Activated CD4-positive, alpha-beta T cell treated with anti-CD3 and anti-CD28 coated beads for 36 hours (primary cell): ENCODE measurements at places on chromosomes 2 and 18.
A peak's percentile ranks its signal among the peaks of the same experiment; 100 is the strongest.

DNA sequence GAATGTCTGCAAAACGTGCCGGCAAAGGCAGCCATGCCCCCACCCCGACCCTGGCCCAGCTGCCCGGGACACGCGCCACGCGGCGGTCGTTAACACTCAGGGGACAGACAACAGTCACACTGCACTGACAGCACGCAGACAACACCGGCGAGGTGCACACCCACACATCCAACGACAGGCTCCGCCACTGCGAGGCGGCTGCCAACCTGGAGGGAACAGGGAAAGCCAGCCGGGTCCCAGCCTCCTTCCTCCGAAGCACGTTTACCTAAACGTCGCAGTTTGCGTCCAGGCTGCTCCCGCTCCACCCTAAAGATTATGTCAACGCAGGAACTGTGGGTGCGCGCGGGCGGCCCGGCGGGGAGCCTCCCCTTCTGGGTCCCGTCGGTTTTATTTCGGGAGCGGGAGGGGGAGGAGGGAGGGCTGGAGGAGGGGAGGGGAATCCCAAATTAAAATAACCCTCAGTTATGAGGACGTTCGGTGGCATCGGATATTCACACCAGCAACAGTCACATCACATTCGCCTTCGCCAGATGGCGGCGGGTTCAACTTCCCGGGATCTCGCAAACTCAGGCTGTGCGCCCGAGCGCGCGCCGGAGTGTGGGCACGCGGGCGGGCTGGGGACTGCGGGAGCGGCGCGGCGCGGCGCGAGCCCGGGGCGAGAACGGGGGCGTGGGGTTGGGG, 644 bp downstream of the PTGR3 start:
- peak; percentile 74 for DNase-seq

GRCh38 chr2:9693196-9693491, 62.3 kb upstream of the YWHAQ start:
- DNase-seq = peak; percentile 52

GRCh38 chr18:49250816-49251388, 209.5 kb downstream of the DYM start:
- peak; percentile 35 for DNase-seq

GRCh38 chr2:72576459-72576858, 249.4 kb downstream of the EXOC6B start:
- no peak for DNase-seq

DNA sequence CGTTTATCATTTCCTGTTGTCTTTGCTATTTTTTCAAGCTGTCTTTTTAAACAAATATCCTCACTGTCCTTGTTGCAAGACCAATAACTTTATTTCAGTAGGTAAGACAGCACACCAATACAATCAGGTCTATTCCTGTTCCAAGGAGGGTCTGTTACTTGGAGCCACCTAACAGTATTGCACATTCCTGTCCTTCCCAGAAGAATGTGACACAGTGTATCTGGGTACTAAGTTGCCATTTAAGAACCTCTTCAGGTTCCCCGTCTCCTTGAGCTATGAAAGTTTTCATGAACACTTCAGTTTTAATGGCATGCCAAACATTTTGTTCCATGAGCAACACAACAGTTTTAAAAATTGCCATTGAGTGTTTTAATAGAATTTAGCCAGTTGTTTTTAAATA, 138.9 kb upstream of the CAVIN2 start:
- no peak for DNase-seq

DNA sequence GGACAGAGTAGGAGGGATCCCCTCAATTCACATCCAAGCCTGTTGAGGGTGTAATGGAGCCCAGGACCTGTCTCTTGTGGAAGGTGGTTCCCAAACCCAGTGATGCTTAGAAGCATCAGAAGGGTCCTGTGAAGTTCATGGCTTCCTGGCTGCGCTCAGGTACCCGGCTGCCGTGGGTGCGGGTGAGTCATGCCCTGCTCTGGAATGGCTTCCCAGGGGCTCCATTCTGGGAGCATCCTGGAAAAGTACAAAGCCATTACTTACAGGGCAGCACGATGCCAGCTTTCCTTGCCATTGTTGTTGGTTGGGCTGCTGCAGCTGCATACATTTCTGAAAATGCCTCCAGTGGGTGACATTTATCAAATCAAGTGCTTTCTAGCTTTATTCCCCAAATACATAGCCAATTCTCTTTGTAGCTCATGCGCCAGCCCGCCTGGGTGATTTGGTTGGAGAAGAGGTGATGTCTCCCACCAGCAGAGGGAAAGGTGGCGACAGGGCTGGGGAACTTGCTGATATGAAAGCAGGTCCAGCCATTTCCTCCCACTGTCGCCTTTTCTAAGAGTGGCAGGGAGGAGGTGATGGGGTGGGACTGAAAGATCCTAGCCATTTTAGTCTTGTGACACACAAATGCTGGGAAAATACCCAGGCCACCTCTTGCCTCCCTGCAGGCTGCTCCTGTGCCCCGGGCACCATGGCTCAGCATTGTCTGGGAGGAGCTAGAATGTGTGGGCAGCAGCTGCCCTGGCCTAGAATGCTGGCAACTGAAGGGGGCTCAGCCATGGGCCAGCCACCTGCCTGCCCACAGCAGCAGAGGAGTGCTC, 65.9 kb upstream of the HPCAL1 start:
- no peak for DNase-seq

DNA sequence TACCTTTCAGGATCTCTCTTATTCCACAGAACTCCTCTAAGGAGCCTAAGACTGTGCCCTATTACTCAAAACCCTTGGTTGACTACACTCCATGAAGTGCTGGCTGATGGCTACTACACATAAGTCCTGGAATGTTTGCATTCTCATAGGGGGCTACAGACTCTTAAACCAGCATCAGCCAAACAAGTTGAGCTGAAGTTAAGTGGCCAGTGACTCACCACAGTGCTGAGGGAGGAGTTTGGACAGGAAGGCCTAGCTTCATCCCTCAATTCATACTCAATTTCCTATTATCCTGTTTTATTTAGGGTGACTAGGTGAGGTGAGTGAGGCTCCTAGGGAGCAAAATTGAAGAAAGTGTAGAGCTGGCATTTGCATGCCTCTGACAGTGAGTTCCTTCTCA, 246.7 kb downstream of the SMAD2 start:
- no peak for DNase-seq

DNA sequence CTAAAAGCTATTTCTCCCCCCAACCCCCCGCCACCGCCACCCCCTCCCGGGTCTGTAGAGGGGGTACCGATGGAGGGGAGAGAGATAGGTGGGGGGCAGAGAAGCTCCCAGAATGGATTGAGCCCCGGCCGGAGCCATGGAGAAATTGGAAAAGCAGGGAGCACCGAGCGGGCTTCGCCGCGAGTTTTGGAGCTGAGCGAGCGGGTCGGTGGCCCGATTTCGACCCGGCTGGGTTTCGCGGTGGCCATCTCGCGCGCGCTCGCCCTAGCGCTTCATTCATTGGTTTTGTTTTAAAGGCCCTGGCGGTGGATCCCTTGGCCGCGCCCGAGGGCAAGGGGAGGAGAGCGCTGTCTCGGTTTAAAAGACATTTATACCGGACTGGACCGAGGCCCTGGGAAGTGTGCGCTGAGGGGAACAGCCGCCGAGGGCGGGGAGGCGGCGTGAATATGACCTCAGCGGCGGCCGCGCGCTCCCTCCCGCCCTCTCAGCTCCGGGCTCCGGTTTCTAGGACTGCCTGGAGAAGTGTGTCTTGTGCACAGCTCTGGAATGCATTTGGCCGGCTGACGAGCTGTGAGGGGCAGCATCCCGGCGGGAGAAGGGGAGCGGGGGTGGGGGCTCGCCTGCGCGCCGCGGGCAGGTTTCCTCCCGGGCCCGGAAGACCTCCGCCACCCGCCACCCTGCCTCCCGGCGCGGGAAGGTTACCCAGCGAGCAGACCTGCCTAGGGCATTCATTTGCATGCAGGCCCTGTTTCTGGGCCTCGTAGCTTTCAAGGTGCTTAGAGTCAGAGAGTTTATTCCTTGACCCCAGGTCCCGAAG, 1.7 kb upstream of the SMAD7 start:
- DNase-seq = peak; percentile 65

DNA sequence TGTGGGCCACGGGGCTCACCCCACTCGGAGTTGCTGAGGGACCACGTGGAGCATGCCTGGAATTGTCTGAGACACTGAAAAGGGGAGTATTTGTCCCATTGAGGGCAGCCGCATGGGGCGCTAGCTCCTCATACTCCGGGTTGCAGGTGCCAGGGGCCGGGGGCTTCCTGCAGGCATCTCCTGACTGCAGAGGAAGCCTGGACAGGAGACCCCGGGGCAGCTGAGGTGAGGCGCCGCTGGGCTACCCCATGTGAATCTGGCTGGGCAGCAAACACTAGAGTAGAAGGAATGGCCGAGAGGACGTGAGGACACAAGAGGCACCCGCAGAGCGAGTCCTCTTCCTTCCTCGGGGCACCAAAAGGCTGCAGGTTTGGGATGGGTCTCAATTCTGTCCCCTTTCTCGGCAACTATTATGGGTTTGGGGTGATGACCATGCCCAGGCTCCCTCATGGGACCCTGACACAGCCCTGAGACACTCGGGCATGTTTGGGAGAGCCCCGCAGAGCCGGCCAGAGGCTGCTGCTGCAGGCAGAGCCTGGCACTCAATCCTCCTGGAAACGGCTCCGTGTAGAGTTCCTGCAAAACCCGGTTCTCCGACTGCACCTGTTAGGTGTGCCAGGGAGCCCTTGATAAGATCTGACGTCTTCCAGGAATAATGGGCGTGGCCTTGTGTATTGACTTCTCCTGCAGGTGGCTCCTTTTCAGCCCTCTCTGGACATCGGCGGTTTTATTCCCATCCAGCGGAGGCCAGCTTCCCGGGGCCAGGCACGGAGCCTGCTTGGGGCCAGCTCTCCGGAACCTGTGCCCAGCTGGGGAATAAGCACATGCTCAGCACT, 77.0 kb downstream of the CTIF start:
- DNase-seq = no peak

DNA sequence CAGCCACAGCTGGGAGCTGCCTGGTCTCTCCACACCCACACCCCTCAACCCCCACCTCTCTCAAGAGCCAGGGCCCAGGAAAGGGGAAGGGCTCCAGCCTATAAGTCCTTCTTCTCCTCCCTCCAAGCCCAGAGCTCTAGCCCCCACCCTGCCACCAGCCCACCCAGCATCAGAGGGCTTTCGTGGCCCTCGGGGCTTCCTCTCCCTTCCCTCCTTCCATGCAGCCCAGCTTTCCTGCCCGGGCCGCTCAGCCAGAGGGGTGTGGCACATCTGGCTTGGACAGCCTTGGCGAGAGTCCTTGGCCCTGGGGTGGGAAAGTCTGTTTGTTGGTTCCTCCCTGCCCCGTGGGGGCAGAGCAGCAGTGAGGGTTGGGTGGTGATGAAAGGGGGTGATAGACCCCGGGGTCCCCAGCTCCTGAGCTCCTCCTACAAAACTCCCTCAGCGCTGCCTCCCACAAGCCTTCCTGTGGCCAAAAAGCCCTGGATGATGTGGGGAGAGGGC, 7.0 kb downstream of the TNS1 start:
- no peak for DNase-seq

- DNase-seq = no peak
Measured at GRCh38 chr2:201824212-201824611, 17.9 kb downstream of the CDK15 start.

DNA sequence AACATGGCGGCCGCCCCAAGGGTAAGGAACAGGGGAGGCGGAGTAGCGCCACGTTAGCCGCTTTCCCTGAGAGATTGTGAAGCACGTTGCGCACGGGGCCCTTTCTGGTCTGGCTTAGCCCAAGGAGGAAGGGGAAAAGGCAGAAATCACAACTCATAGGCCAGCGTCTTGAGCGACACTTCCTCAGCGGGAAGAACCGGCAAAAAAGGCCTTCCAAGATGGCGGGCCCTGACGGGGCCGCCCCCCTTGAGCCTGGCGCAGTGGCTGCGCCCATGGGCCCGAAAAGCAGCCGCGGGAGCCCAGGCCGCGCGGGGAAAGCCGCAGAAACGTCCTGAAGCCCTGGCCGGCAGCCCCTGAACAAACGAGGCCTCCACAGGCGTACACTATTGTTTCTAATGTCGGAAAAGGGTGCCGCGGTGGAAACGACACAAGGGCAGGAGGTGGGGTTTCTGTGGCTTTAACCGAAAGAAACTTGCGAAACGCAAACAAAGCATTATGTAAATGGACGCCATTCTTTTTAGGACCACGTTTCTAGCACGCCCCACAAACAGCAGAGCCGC, 919 bp upstream of the PCBP1 start:
- peak; percentile 86 for DNase-seq

DNA sequence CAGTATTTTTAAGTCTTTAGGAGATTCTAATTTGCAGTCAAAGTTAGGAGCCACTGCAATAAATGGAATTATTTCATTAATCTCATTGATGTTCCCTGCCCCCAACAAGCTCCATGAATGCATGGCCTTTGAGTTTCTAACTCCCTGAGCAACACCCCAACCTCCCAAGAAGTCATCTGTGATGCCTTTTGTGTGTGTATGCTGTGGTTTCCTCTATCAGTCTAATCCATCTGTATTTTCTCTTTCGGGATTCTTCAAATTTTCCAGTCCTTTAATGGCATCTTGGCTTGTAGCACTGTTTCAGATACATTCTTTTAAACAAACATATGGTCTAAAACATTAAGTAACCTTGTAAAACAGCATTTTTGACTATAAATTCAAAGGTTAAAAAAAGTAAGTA, 16.8 kb downstream of the SERPINB10 start:
- no peak for DNase-seq

GRCh38 chr18:38353149-38353548, 787.6 kb upstream of the CELF4 start:
- no peak for DNase-seq

GRCh38 chr2:240121190-240121589, 14.9 kb downstream of the COPS9 start:
- DNase-seq = peak; percentile 47

DNA sequence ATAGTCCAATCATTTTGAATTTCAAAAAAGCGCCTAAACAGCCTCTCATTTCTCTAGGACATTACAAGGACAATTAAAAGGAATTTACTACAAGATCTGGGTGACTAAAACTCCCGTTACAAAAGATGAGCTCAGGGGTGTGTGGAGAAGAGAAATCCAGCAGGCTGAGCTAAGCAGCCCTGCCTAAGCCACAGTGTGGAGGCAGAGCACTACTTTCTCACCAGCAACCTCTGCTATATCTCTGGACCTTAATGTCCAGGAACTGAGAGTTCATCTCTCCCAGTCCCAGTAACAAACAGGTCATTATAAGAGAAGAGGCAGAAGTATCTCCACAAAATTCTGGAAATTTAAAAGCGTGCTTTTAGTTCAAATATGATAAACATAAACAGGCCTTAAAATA, 18.9 kb upstream of the ANKRD62 start:
- no peak for DNase-seq

DNA sequence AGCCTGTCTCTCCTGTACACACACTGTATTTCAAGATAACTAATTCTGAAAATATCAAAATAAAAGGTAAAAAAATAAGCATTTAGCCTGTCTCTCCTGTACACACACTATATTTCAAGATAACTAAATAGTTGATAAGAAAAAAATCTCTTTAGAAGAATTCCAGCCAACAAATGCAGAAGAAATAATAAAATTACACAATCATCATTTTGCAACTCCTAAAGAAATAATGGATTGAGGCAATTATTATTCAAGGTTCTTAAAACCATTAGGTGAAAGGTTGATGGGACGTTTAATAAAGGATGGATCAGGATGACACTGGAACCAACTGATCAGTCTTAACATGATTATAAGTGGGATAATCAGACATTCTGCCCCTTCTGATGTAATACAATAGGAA, 148.0 kb upstream of the FN1 start:
- no peak for DNase-seq

- DNase-seq = no peak
Measured at GRCh38 chr2:45950606-45951005, 299.1 kb downstream of the PRKCE start.
